Esophagus muscularis mucosa (tissue), 4 donors: ENCODE measurements at places on chromosomes 12 and 14. TPM values are rescaled to one million over a fixed set of nuclear protein-coding genes. Genes with fewer than 3 reads are reported as not detected.
A peak's percentile ranks its signal among the peaks of the same experiment; 100 is the strongest.

GRCh38 chr14:56221382-56222128 is 103.3 kb downstream of the PELI2 start:
- DNase-seq = no peak

- no peak for DNase-seq
Measured at GRCh38 chr12:52680363-52680762, at the start of gene KRT1. TSS of gene KRT1 (minus strand) at chr12:52680407. CDS start at chr12:52680348, 59 bp downstream.

DNA sequence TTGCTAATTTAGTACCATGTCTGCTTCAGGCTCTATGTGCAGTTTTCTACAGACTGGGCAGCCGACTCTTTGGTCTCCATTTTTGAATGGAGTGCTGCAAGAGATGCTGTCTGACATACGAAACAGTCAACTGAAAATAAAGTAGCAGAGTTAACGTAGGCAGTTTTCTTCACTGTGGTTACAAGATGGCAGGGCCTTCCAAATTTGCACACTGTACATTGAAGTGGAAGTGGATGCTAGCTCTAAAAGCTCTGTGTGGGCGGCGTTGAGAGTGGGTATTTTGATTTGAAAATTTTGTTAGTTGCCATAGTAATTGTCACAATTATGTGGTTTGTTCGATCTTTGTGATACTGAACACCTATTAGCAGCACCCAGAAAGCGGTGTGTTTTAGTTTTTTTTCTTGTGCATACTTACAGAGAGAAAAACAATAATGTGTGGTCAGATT is 154.9 kb upstream of the ATP2B1 start:
- DNase-seq = no peak

GRCh38 chr12:93689076-93689834 is 12.1 kb downstream of the CRADD start:
- no peak for DNase-seq

DNA sequence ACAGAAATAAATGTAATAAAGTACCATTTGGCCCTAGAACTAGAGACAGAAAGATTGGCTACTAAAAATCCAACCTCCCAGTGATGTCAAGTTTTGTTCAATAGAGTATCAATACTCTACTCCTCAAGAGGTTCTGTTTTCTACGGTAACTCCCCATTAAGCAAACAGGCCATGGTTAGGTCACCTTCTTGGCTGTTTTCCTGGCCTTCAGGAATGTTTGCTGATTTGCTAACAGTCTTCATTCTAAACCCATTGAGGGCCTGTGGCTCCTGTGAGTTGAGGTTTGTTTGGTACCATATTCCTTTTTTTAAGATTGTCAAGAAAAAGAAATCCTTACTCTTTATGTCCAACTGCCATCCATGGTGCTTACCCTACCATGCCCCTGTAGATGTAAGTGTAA is 1022.0 kb upstream of the TMEM132C start:
- no peak for DNase-seq

DNA sequence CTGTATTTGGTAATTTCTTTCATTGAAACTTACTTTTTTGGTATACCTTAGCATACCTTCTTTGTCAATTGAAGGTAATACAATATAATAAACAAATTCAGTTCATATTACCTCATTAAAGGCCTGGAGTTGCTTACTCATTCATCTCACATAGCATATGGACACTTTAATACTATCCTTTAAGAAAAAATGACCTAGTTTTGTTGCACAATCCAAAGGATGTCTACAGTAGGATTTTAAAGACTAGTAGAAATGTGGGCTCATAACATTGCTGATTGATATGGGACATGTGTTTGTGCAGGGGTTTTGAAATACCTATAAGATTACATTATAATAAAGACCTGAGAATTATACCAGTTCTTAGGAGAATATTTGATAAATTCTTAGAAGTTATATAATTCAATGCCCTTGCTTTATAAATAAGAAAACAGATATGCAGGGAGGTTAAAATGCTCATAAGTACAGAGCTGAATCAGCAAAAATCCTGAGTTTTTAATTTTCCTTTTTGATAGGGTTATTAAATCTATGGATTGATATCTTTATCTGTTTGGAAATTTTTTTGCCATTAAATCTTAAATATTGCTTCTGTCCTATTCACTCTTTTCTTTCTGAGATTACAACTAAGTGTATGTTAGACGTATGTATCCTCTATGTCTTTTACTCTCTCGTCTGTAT is 352.1 kb downstream of the ATP23 start:
- DNase-seq = no peak

GRCh38 chr12:128450810-128451209 is 183.8 kb downstream of the TMEM132C start:
- no peak for DNase-seq

DNA sequence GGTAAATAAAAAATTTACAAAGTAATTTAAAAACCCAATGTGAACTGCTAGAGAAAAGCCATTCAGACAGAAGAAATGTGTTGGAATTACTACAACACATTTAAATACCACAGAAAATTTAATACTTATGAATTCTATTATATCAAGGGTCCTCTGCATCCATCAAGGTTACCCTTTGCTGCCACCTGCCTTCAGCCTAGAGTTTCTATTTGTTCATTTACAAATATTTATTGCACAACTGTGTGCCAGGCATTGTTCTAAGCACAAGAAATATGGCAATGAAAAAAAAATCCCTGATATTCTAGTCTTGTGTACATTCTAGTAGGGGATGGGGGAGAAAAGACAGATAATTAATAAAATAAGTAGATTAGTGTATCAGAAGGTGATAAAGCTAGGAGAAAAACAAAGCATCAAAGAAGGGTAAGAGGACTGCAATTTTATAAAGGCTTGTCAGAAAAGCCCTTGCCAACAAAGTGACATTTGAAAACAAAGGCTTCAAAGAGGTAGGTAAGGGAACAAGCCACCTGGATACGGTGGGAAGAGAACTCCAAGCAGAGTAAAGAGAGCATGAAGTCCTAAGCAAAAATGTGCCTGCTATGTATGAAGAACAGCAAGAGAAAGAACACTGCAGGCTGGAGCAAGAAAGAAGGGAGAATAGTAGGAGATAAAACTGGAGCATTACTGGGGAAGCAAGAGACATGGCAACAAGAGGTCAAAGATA is 59.1 kb upstream of the SLC6A13 start:
- DNase-seq = no peak

- DNase-seq = no peak
Measured at GRCh38 chr12:6124411-6125309, at the start of gene VWF. TSS of gene VWF (minus strand) at chr12:6124670. CDS start at chr12:6123196, 1,474 bp downstream.

GRCh38 chr12:29667011-29667410 is 116.7 kb downstream of the TMTC1 start:
- DNase-seq = no peak

DNA sequence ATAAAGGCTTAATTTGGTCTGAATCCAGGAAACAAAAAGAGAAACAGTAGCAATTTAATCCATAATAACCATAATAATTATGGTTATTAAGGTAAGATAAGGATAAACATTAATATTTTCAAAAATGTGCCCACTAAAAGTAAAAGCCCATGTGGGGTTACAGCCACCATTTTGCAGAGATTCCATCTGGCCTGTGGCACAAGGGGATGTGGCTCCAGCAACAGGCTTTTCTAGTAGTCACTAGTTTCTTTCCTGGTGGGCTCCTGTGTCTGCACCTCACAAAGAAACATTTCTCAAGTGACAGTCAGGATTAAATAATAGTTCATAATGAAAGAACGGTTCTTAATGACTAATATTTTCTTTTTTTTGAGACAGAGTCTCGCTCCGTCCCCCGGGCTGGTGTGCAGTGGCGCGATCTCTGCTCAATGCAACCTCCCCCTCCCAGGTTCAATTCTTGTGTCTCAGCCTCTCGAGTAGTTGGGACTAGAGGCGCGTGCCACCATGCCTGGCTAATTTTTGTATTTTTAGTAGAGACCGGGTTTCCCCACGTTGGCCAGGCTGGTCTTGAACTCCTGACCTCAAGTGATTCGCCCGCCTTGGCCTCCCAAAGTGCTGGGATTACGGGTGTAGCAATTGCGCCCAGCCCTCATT is 32.2 kb downstream of the GPR19 start:
- DNase-seq = no peak

- DNase-seq = no peak
Measured at GRCh38 chr14:45185100-45185814, 49.5 kb downstream of the FANCM start.

- DNase-seq = peak; percentile 14
Measured at GRCh38 chr12:75933101-75933500, 98.5 kb downstream of the PHLDA1 start.

DNA sequence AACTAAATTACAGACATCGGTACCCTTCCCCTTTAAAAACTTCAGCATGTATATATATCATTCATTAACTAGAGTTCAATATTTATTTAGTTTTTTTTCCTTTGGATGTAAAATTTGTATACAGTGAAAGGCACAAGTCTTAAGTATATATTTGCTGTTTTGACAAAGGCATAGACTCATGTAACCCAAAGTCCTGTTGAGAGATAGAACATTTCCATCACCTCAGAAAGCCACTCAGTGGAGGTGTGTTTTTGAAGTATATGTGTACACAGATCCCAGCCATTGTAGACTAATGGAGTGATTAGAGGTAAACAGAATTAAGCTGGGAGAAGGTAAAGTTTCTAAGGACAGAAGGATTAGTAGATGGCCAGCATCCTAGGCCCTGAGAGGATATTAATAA is 15.4 kb downstream of the RDH12 start:
- DNase-seq = no peak

DNA sequence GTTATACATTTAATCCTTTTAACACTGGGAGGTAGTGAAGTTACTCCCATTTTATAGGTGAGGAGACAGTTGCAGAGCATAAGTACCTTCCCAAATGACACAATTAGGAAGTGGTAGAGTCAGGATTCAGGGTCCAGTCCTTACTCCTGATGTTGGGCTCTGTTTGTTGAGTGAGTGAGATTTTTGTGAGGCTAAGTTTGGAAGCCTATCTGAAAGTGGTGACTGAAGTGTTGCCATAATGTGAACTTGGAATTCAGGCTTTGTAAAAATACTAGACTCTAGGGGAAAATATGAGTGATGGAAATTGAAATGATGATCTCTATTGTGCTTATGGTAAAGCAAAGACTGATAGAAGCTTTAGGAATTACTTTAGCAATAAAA is 2.2 kb downstream of the NUDT4 start:
- DNase-seq = no peak

Gene KRT79
- not detected for total RNA-seq

Gene ACOT6
- total RNA-seq = not detected

Gene AVPR1A
- 6.7 TPM for total RNA-seq

Gene ISCA2
- total RNA-seq = 5.8 TPM

Gene NPAS3
- total RNA-seq = 3.3 TPM

Gene PLEKHG7
- not detected for total RNA-seq

Gene AQP2
- not detected for total RNA-seq

Gene NAV3
- 4.3 TPM for total RNA-seq

Gene AICDA
- total RNA-seq = not detected

Gene NTN4
- total RNA-seq = 46.7 TPM

Gene DPY19L2
- 7.9 TPM for total RNA-seq
